Naive B cell (primary cell): ENCODE measurements at places on chromosomes 11 and 22. TPM values are rescaled to one million over a fixed set of nuclear protein-coding genes. Genes with fewer than 3 reads are reported as not detected.

DNA sequence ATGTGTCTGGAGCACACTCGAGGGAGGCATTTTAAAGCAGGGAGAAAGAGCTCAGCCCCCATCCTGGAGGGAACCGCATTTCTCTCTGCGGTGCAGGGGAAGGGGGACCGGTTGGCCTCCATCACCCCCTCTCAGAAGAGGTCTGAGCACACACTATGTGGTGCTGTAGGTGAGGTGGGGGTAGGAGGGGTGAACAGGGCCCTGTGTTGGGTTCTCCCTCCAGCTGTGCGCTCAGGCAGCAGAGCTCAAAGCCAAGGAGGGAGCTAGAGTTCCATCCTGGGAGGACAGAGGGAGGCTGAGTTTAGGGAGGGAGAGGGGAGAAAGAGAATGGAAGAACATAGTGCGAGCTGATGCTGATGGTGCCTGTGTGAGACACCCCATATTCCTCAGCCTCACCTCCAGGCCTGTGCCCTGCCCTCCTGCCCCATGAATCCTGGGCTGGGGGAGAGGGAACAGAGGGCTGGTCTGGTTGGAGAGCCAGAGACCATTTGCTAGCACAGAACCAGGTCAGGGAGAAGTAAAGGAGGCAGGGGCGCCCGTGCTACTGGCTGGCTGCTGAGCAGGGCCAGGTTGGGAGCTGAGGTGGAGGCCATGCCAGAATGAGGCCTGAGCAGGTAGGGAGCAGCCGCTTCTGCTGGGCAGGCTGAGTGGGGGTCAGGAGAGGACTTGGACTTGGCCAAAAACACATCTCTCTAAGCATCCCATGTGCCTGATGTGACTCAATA lies 43.7 kb downstream of the ALX4 start:
- DNase-seq = no peak
- peaks cover 9% of the 10 kb centered on the region for H3K27me3 ChIP-seq
- no peak overlapping the region for H3K4me3 ChIP-seq

DNA sequence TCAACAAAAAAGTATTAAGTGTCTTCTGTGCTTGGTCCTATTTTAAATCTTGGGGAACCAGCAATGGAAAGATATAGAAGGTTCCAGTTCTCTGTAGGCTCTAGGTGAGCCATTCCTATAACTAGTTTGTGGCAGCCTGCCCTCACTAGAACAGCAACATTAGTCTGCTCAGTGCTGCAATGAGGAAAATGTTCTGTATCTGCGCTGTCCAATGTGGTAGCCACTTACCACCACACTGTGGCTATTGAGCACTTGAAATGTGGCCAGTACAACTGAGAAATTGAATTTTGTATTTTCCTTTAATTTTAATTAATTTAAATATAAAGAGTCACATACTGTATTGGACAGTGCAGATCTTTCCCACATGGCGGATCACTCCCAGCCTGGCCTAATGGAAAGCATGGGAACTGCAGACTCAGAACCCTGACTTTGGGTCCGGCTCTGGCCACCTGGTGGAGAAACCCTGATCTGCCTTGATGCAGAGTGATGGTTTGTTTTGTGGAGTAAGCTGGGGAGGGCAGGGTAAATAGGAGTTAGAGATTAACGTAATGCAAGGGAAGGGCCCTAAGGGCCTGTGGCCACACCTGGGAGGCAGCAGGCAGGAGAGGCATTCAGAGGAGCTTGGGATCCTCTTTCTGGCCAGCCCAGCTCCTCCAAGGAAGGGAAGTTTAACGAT lies 101.0 kb downstream of the ME3 start:
- no peaks in the 10 kb centered on the region for H3K27me3 ChIP-seq
- no peaks in the 10 kb centered on the region for H3K36me3 ChIP-seq
- no peak overlapping the region for H3K4me3 ChIP-seq
- H3K27ac ChIP-seq = no peak overlapping the region

DNA sequence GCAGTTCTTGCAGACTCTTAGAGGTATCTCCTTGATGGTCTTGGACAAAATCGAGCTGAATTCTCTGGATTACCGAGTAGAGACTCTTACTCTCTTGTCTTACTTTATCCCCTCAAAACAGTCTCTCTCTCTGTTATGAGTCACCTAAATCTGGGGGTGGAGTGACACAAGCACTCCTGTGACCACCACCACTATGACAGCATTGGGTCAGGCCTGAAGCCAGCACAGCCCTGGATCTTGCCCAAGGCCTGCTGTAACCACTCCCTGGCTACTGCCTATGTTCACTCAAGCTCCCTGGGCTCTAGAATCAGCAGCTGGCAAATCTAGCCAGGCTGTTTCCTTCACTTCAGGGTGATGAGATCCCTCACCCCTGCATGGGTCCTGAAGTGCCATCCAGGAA lies 662.5 kb downstream of the LUZP2 start:
- no peaks in the 10 kb centered on the region for H3K4me1 ChIP-seq
- H3K27me3 ChIP-seq = no peaks in the 10 kb centered on the region
- no peak overlapping the region for H3K4me3 ChIP-seq
- H3K27ac ChIP-seq = no peak overlapping the region
- no peak for DNase-seq

- H3K4me3 ChIP-seq = no peak overlapping the region
- H3K4me1 ChIP-seq = peaks cover 56% of the 10 kb centered on the region
- DNase-seq = no peak
- H3K27me3 ChIP-seq = no peaks in the 10 kb centered on the region
- H3K36me3 ChIP-seq = peaks cover 5% of the 10 kb centered on the region
- peak overlapping the region; percentile 30 for H3K27ac ChIP-seq
Observed at GRCh38 chr22:41827671-41828070, 5.2 kb upstream of the SREBF2 start.

DNA sequence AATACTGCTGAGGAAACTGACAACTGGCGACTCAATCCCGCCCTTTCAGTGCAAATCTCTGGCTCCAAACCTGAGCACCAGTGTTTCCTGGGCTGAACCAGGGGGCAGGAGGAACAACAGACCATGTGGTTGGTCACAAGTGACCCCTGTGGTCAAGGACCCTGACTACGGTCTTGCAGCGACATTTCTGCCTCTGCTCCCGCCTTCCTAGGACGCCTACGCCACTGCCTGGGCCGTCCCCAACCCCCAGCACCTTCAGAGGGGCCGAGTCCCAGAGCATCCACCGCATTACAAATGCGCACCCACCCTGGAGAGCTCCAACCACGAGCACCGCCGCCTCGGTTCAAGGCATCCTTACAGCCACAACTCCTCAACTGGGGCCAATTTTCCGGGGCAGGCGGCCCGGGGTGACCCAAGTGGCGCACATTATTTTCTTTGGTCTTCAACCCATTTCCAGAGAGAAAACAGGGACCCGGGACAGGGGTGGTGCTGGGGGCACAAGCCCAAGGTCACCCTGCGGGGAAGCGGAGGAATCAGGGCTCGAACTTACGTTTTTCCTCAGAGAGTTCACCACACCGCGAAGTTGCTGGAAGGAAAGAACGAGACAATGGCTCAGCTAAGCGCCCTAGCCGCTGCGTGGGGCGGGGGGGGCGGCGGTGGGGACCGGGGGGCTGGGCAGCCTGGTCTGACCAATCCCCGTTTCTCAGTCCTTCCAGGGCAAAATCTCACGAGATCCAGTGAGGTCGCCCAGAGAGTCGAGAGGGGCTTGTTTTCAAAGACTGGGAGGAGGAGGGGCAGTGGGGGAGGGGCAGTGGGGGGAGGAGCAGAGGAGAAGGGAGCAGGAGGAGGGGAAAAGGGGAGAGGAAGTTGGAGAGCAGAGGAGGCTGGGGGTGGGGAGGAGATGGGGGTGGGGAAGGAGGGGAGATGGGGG lies 1.8 kb downstream of the PRAME start:
- peaks cover 4% of the 10 kb centered on the region for H3K27me3 ChIP-seq
- no peak overlapping the region for H3K27ac ChIP-seq
- no peaks in the 10 kb centered on the region for H3K36me3 ChIP-seq
- DNase-seq = no peak
- H3K4me1 ChIP-seq = peaks cover 17% of the 10 kb centered on the region

GRCh38 chr11:102114032-102114431 lies 3.8 kb downstream of the YAP1 start:
- H3K4me3 ChIP-seq = no peak overlapping the region
- H3K4me1 ChIP-seq = peaks cover 16% of the 10 kb centered on the region
- H3K36me3 ChIP-seq = peaks cover 8% of the 10 kb centered on the region
- H3K27me3 ChIP-seq = peaks cover 54% of the 10 kb centered on the region
- no peak overlapping the region for H3K27ac ChIP-seq
- no peak for DNase-seq

GRCh38 chr11:62393061-62393611 lies 25.7 kb upstream of the SCGB1A1 start:
- DNase-seq = no peak
- no peaks in the 10 kb centered on the region for H3K36me3 ChIP-seq

DNA sequence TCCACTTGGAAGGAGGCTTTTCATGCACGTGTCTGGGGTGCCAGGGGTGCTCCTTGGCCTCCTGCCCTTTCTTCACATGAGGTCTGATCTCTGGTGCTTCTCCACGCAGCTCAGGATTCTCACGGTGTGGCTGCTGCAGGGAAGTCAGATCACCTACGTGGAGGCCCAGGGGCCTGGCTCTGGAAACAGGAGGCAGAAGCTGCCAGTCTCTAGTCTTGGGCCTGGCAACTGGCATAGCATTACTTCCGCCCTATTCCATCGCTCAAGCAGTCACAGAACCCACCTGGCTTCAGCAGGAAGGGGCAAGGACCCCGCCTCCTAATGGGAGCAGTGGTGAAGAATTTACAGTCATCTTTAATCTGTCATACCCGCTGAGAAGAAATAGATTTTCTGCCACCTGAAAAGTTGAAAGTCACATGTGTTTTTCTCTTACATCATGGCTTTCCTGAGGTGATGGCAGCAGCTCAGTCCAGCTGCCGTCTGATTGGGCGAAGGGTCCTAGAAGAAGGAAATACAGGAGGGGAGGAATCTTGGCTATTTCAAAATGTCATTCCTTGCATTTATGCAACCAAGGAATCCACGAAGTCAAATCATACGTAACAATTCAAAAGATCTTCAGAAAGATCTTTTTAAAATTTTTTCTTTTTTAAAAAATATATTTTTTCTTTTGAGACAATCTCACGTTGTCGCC lies 50.1 kb upstream of the DKK3 start:
- H3K27ac ChIP-seq = no peak overlapping the region
- peaks cover 3% of the 10 kb centered on the region for H3K27me3 ChIP-seq

DNA sequence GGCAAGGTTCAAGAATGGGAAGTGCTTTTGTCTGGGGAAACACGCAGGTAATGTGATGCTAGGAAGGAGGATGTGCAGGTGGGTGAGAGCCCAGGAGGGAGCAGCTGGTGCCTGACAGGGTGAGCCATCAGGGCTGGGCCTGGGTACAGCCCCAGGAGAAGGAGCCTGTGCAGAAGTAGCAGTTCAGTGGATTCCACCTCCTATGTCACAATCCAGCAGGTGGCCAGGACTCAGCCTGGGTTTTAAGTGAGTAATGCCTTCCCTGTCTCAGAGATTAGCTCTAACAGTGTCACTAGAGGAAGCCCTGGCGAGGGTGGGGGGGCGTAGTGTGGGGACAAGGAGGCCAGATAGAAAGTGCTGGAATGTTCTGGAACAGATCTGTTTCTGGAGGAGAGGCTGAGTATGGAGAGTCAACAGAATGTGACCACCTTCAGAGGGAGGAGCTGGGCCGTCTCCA lies 8.1 kb downstream of the RIC8A start:
- no peak for DNase-seq
- H3K27ac ChIP-seq = no peak overlapping the region
- no peaks in the 10 kb centered on the region for H3K27me3 ChIP-seq

- H3K4me3 ChIP-seq = no peak overlapping the region
- H3K36me3 ChIP-seq = no peaks in the 10 kb centered on the region
- DNase-seq = no peak
Observed at GRCh38 chr11:134987223-134987768, 575.3 kb upstream of the B3GAT1 start.

DNA sequence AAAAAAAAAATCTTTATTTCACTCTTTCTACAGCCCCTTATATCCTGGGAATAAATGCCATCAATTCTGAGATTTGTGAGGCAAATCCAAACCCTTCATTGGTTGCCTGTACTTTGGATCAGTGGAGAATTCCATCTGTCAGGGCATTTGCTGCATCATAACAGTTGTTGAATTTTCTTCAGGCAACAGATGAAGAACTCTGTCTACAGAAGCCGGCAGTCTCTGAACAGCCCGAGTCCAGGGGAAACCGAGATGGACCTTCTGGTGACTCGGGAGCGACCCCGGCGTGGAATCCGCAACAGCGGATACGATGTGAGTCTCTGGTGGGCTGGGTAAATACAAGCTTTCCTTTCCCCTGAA lies 82.3 kb downstream of the C11orf91 start:
- H3K4me1 ChIP-seq = no peaks in the 10 kb centered on the region
- H3K27me3 ChIP-seq = peaks cover 27% of the 10 kb centered on the region
- H3K4me3 ChIP-seq = no peak overlapping the region
- no peaks in the 10 kb centered on the region for H3K36me3 ChIP-seq
- no peak for DNase-seq

GRCh38 chr11:22084056-22084455 lies 108.8 kb upstream of the ANO5 start:
- H3K4me3 ChIP-seq = no peak overlapping the region
- H3K27ac ChIP-seq = no peak overlapping the region
- H3K27me3 ChIP-seq = no peaks in the 10 kb centered on the region
- no peaks in the 10 kb centered on the region for H3K36me3 ChIP-seq

- peak; percentile 89 for DNase-seq
- peaks cover 85% of the 10 kb centered on the region for H3K4me1 ChIP-seq
- peak within 1 kb of the TSS; percentile 98 for H3K4me3 ChIP-seq
- H3K36me3 ChIP-seq = peaks cover 23% of the 10 kb centered on the region
Observed at GRCh38 chr11:118883368-118884071, at the start of gene CXCR5. Gene CXCR5 (plus strand): TSS chr11:118883892. CDS start chr11:118883942, 50 bp downstream.

Gene DENND6B
- polyA plus RNA-seq = 0.28 TPM

Gene TRIM44
- polyA plus RNA-seq = 55.0 TPM

Gene KREMEN1
- 0.20 TPM for polyA plus RNA-seq

Gene PRRG4
- not detected for polyA plus RNA-seq

Gene SLC22A9
- polyA plus RNA-seq = not detected

Gene TSG101
- 76.3 TPM for polyA plus RNA-seq

Gene RGL4
- 0.78 TPM for polyA plus RNA-seq

Gene TMEM191B
- not detected for polyA plus RNA-seq

Gene HSPB2
- polyA plus RNA-seq = not detected

Gene GSTT2B
- not detected for polyA plus RNA-seq

Gene GLB1L3
- not detected for polyA plus RNA-seq

Gene MS4A6A
- 1.5 TPM for polyA plus RNA-seq

Gene ATXN10
- polyA plus RNA-seq = 132 TPM

Gene TRIM49
- not detected for polyA plus RNA-seq
